D341Med (cell line): ENCODE measurements at places on chromosomes 11 and 22.

DNA sequence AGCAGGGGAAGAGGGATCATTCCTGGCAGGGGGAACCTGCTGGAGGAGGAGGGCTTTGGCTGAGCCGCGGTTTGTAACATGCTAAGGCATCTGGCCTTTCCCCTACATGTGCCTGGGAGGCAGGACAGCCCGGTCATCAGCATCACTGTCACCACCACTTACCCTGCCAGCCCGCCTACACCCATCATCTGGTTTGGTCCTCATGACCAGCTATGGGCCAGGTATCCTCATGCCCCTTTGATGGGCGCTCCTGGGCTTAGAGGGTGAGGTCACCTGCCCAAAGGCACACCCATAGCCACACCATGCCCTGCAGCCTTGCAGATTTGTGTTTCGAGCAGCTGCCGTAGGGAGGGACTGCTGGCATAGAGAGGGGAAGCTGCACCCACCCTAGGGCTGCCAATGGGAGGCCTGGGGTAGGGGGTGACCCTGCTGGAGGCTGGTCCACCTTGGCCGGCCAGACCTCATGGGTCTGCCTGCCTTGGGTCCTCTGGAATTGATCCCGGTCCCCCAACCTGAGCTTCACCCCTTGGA is 2.6 kb downstream of the MRGPRF start:
- no peak for DNase-seq

GRCh38 chr22:45889539-45890350 is 87.2 kb downstream of the WNT7B start:
- DNase-seq = no peak

- DNase-seq = no peak
These were observed 226.3 kb downstream of the DDX10 start for GRCh38 chr11:108891143-108891542.

- DNase-seq = no peak
These were observed 4.2 kb upstream of the SERPINH1 start for GRCh38 chr11:75557666-75558494.

DNA sequence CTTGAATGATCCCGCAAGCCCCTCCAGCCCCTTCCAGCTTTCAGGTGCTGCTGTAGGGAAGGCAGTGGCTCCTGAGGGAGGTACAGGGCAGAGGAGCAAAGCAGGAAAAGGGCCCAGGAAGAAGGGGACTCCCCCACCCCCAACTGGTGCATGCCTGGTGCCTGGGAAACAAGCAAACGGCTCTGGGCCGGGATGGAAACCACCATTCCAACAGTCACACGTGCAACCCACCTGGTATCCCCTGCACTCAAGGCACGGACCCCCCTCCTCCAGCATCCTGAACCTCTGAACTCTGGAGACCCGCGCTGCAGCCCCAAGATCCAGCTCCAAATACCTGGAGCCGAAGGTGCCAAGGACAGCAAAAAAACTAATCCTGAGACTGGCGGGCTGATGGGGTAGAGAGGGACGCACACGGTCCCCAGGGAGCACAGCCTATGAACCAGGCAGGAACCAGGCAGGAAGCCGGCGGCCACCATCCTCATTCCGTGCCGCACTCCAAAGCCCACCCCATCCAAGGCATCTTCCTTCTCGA is 537 bp downstream of the SCN4B start:
- no peak for DNase-seq

DNA sequence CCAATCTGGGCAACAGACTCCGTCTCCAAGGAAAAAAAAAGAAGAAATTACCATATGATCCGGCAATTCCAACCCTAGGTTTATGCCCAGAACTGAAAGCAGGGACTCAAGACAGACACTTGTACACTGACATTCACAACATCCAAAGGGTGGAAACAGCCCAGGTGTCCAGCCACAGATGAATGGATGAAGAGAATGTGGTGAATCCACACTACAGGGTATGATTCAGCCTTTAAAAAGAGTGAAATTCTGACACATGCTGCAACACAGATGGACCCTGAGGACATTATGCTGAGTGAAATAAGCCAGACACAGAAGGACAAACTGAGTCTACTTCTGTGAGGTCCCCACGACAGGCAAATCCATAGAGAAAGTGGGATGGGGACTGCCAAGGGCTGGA is 43.9 kb downstream of the SGSM3 start:
- no peak for DNase-seq

- DNase-seq = no peak
These were observed 168.2 kb downstream of the NCAM1 start for GRCh38 chr11:113129261-113129992.

DNA sequence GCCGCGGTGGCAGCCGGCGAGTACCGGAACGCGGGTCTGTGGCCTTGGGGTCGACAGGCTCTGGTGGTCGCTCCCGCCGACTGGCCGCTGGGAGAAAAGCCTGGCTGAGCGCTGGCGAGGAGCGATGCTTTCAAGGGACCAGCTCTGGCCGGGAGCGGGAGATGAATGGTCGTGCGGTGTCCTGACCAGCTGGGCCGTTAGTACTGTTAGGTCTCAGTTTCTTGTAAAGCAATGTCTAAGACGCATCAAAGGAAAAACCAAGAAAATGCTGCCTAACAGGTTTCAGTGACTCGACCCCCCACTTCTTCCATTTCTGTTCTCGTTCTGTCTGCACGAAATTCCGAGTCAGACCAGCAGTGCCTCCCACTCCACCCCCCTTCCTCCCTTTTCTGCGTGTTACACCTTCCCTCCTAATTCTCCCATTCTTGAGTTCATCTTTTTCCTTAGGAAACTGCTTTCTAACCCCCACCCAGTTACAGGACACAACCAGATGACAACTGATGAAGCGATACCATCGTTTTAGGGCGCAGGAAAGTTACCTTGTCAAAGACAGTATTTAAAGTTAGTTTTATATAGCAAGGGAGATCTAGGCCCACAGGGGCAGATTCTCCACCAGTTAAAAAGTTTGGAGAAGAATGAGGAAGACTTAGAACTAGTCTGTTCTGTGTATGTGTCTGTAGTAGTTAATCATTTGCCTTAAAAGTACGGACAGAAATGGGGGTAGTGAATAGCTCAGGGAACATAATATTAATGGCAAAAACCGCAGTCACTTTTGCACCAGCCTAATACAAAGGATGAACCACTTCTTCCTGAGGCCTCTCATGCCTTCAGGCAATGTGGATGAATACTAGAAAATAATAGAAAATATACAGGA is 1.0 kb downstream of the CUL5 start:
- DNase-seq = no peak

DNA sequence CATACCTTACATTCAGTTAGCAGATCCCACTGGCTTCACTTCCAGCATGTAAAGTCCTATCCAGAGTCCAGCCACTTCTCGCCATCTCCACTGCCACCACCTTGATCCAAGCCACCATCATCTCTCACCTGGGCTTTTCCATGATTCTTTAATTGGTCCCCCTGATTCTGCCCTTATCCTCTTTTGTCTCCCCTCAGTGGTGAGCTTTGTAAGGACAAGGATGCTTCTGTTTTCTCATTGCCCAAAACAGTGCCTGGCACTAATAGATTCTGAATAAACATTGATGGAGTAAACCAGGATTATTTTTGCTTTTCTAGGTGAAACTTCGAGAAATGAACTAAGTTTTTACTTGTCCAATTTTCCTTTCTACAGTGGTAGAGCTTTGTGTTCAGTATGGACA is 4.4 kb downstream of the POLA2 start:
- no peak for DNase-seq

DNA sequence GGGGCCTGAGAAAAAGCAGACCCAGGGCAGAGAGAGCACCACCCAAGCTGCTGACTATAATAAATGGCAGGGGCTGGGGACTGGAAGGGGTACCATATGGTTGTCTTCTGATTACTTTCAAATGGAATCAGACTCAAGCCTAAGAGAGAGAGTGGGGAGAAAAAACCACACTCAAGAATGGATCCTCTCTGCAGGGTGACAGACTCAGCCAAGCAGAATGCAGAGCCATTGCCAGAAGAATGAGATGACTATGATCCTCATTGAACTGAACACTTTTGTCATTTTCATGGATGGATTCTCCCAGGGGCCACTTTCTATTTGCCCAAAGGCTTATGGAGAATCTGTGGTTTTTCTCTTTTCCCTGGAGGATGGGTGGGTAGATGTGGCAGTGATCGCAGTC is 8.7 kb downstream of the UBASH3B start:
- no peak for DNase-seq

DNA sequence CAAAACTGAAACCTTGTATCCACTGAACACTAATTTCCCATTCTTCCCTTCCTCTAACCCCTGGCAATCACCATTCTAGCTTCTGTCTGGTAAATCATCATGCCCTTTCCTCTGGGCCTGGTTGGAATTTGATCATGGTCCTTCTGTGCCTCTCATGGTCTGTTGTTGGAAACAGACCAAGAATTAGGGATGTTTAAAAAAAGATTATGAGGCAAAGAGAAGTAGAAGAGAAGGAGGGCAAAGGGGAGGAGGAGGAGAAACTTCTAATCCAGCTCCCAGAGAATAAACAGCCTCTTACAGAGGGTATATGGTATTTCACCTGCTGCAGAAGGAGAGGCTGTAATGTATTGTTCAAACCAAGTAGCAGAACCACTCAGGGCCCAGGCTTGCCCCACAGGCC is 10.6 kb downstream of the BCO2 start:
- no peak for DNase-seq

DNA sequence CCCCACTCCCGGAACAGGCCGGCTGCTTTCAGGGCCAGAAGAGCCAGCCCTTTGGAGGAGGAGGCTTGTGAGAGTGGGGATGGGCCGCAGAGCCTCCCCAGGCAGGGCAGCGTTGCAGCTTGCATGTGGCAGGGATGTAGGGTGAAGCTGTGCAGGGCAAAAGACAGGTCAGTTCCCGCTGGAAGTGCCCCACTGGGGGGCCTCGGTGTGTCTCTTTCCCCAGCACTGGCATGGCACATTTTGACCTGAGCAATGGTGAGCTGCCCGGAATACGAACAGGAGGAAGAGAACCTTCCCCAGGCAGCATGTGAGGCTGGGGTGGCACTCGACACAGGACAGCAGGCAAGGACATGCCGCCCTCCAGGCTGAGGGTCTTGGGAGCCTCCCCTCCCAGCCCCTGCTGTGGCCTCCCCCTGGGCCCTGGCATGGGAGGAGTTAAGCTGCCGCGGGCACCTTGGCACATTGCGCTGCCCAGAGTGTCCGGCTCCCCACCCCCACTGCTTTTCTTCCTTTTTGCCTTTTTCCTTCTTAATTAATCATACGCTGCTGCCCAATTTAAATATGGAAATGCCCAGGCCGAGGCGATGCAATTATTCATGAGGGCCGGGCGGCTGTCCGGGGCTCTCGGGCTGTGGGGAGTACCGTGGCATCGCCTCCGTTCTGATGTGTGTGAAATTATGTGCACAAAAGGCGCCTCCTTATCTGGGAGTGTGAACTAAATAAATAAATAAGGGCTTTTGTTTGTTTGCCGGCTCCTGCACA is 76.0 kb upstream of the WNT7B start:
- peak; percentile 66 for DNase-seq
